ENCODE measurements at places on chromosomes 1 and 21. TPM values are rescaled to one million over a fixed set of nuclear protein-coding genes. Genes with fewer than 3 reads are reported as not detected.

TRIM45 gene
- 7.5 TPM for total RNA-seq

MIXL1 gene
- not detected for total RNA-seq

SPATC1L gene
- 4.4 TPM for total RNA-seq

SLAMF7 gene
- total RNA-seq, result 0.26 TPM

DNA sequence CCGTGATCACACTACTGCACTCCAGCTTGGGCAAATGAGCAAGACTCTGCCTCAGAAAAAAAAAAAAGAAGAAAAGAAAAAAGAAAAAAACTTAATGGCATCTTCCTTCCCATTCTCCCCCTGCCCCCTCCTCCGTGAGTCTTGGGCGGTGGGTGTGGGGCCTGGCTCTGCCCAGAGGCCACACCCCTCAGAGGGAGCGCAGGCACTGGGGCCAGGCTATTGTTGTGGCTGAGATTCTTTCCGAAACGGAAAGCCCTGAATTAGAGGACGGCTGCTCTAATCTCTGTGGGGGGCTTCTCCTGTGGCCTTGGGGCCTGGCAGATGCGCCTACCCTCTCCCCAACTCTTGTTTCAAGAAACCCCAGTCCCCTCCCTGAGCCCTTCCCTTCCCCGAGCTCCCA lies 4.1 kb upstream of the FAM110D start:
- no peak for DNase-seq

- DNase-seq, result no peak
These were observed 48.6 kb downstream of the PUM1 start for GRCh38 chr1:31016868-31017267.

- DNase-seq, result no peak
These were observed 637 bp upstream of the MYBPHL start for GRCh38 chr1:109307274-109308021.

DNA sequence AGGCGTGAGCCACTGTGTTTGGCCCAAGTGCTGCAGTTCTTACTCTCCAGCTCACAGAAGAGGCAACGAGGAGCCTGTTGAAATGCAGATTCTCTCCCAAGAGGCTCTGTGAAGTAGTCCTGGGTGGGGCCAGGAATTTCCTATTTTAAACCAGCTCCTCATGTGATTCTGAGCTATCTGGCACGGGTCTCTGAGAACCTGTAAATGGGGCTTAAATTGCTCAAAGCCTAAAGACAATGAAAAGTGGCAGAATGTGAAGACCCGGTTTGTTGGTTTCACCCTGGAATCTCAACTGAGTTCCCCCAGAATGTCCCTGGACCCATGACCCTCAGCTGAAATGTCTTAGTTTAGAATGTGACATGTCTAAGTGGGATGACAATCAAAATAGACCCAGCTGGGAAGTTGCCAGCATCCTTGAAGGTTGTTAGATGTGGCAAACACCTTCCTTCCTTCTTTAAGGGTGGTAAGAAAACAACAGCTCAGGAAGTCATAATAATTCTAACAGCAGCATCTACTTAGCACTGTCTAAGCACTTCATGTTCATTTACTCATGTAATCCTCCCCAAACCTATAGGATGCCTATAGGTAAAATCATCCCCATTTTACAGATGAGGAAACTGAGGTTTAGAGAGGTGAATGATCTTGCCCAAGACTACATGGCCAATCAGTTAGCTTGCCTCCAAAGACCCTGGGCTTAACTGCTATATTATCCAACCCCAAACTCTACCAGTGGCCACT lies 20.9 kb upstream of the ATP5PO start:
- no peak for DNase-seq

DNA sequence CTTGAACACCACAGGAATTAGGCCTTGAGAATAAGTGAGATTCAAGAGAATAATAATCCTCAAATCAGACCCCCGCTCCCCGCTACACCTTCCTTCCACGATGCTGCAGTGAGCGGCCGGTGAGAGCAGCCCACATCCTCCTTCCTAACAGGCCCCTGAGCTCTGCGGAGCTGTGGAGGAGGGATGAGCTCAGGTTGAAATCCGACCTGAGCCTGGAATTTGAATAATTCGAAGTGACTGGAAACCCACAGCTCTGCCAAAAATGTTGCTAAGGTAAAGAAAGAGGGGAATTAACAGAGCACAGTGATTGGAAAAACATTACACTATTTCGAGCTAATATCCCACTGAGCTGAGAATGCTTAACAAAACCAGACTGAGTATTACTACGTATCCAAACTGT lies 90.0 kb downstream of the URB2 start:
- no peak for DNase-seq

- DNase-seq, result no peak
These were observed 187.3 kb downstream of the ATP6V1G3 start for GRCh38 chr1:198352975-198353695.

DNA sequence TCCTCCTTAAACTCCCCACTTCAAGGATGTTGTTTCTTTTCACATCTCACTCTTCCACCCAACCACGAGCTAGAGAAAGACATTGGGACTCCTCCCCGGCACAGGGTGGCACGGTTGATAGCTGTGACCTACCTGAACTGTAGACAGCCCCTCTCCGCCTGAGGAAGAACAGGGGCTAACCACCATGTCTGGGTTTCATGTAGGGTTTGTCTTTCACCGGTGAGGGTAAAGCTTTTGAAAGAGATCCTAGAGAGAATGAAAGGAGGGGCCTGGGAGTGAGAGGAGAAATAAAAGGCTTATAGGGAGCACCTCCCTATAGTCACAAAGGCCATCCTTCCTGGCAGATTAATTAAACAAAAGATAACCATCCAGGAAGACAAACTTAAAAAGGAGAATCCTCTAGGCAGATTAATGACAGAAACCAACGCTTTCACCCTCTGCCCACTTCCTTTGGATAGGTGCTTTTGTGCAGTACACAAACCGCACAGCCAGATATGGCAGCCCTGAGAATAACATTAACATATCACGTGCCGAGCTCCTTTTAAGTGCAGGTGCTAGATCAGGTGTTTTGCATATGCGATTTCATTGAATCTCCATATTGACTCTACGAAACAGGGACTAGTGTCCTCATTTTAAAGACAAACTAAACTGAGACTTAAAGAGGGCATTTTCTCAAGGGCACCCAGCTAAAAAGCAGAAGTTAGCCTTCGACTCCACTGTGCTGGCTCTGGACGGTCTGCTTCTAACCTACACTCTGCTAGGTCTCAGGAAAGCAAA lies 178.1 kb upstream of the RUNX1 start:
- DNase-seq, result no peak

DNA sequence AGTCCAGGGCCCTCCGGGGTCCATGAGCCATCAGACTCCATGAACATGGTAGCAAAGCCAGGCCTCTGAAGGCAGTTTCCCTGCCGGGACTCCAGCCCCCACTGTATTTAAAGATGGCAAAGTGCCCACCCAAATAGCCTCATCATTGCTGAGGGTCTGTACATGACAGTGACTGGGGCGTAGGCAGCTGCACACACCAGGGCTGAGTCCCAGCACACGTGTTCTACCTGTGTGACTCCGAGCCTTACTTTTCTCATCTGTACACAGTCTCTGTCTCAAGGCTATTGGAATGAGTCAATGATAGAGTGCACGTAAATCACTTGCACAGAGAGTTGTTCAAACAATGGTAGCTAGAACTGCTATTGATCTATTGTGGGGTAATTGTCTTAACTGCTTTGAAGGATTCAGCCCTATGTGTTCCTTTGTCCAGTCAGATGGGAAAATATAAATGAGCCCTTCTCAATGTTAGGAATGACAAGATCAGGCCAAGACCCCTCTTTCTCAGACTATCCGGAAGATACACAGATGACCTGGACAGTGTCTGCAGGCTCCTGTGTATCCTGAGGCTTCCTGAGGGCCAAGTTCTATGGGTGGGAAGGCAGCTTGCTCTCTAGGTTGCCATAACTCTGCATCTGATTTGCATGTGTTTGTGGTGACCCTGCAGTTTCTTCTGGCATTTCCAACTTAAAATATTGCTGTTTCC lies 48.9 kb downstream of the RASSF5 start:
- no peak for DNase-seq

- DNase-seq, result no peak
These were observed 9.2 kb downstream of the PIGM start for GRCh38 chr1:160022330-160023310.

DNA sequence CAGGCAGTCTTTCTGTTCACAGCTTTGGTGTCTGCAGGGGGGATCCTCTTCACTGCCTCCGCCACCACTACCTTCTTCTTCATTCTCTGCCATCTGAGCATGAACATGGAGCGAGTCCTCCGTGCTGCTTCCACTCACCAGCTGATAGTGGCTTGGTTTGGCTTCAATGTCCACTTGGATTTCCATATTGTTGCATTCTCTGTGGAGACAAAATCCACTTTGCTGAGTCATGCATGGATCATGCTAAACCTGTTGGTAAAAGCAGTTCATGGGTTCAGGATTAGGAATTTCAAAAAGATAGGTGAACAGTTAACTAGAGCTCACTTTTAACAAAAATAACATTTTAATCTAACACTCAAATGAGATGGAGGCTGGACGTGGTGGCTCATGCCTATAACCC lies 27.5 kb downstream of the RNF19B start:
- DNase-seq, result no peak

Measured in body of pancreas (tissue), 4 donors.